Mesangial cell (primary cell): ENCODE measurements at places on chromosomes 6 and 20. TPM values are rescaled to one million over a fixed set of nuclear protein-coding genes. Genes with fewer than 3 reads are reported as not detected.

Gene TMEM244
- not detected in 2 replicates for total RNA-seq

Gene DSE
- 20.9 and 31.1 TPM in 2 replicates for total RNA-seq

Gene IL20RA
- total RNA-seq = 1.1 and 1.8 TPM in 2 replicates

Gene ULBP3
- 14.7 and 17.2 TPM in 2 replicates for total RNA-seq

Gene NPEPL1
- total RNA-seq = 22.0 and 48.4 TPM in 2 replicates

Gene HLA-DOB
- total RNA-seq = 0.16 TPM in 1 of 2 replicates, not detected in the other
